ENCODE measurements at places on chromosomes 3 and 15. TPM values are rescaled to one million over a fixed set of nuclear protein-coding genes. Genes with fewer than 3 reads are reported as not detected.

DNA sequence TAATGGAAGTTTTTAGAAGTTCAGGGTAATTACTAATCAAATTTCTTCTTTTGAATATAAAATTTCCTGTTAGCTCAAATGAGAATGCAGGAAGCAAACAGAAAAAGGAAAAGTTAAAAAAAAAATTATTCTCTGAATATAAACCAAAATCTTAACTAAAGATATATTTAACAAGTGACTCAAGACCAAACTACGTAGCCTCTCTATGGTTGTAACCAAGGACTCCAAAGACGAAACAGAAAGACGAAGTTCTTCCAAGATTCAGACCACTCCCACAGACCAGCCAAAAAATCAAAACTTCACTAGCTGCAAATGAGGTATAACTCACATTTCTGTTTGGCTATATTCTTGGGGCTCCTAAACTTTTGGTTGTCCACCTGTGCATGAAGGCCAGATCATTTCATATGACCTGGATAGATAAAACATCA, 846.5 kb upstream of the ALCAM start:
- peak overlapping the region; percentile 95 for H3K27ac ChIP-seq
- DNase-seq, result no peak
- H3K4me1 ChIP-seq, result peaks cover 69% of the 10 kb centered on the region
- peaks cover 24% of the 10 kb centered on the region for H3K36me3 ChIP-seq
- H3K4me3 ChIP-seq, result peak overlapping the region; percentile 65

DNA sequence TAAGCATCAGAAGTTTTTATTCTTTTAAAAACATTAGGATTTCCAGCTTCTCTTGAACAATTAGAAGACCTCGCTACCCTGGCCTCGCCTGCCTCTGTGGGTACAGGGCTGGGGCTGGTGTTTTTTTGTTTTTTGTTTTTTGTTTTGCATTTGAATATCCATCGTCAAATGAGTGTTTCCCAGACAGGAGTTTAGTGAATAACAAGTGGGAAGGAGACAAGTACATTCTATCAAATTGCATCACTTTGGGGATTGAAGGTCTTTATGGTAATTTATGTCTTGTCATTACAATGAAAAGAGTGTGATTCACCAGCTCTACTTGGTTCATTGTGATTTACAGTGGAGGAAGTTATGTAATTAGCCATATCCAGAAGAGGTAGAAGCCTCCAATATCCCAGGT, 161.1 kb upstream of the UBE2E1 start:
- no peak for DNase-seq
- H3K4me1 ChIP-seq, result peaks cover 53% of the 10 kb centered on the region
- H3K27me3 ChIP-seq, result peaks cover 4% of the 10 kb centered on the region
- H3K4me3 ChIP-seq, result no peak overlapping the region
- peaks cover 15% of the 10 kb centered on the region for H3K36me3 ChIP-seq
- peak overlapping the region; percentile 91 for H3K27ac ChIP-seq

GRCh38 chr15:78628227-78628626, 7.4 kb upstream of the CHRNA3 start:
- DNase-seq, result no peak
- H3K36me3 ChIP-seq, result peaks cover 16% of the 10 kb centered on the region
- H3K4me1 ChIP-seq, result no peaks in the 10 kb centered on the region
- H3K27ac ChIP-seq, result no peak overlapping the region
- H3K27me3 ChIP-seq, result peaks cover 2% of the 10 kb centered on the region

GRCh38 chr15:28955160-28955992, 69.6 kb downstream of the APBA2 start:
- H3K27ac ChIP-seq, result no peak overlapping the region
- no peaks in the 10 kb centered on the region for H3K36me3 ChIP-seq
- peaks cover 28% of the 10 kb centered on the region for H3K4me1 ChIP-seq
- H3K4me3 ChIP-seq, result no peak overlapping the region

DNA sequence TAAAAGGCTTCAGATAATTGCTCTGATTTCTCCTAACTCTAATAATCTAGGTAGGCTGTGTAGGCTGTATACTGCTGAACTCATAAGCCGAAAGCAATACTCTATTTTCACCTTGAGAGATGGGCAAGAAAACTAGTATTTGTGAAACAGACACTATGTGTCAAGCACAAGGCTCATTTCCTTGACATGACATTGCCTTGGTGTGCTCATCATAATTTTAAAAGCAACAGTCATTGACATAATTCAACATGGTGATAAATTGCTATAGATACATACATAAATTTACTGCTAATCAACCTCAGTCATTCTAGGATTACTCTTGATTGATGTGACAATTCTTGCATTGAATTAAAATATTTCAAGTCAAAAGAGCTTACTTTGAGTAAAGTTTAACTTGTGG, 304.7 kb downstream of the CNTN3 start:
- no peak overlapping the region for H3K27ac ChIP-seq
- H3K4me1 ChIP-seq, result peaks cover 5% of the 10 kb centered on the region
- H3K27me3 ChIP-seq, result no peaks in the 10 kb centered on the region
- no peak for DNase-seq
- no peak overlapping the region for H3K4me3 ChIP-seq
- no peaks in the 10 kb centered on the region for H3K36me3 ChIP-seq

GRCh38 chr3:31815631-31816440, 165.2 kb downstream of the OSBPL10 start:
- no peak for DNase-seq
- peaks cover 25% of the 10 kb centered on the region for H3K4me1 ChIP-seq
- peaks cover 6% of the 10 kb centered on the region for H3K36me3 ChIP-seq

- H3K27me3 ChIP-seq, result peaks cover 26% of the 10 kb centered on the region
- H3K4me1 ChIP-seq, result peaks cover 39% of the 10 kb centered on the region
- peaks cover 12% of the 10 kb centered on the region for H3K36me3 ChIP-seq
- H3K4me3 ChIP-seq, result no peak overlapping the region
- no peak overlapping the region for H3K27ac ChIP-seq
- DNase-seq, result no peak
Observed at GRCh38 chr3:183438735-183439134, 10.3 kb upstream of the MCF2L2 start.

GRCh38 chr15:29883126-29883525, 60.9 kb upstream of the TJP1 start:
- H3K27me3 ChIP-seq, result no peaks in the 10 kb centered on the region
- H3K4me3 ChIP-seq, result no peak overlapping the region
- DNase-seq, result no peak
- no peak overlapping the region for H3K27ac ChIP-seq
- peaks cover 31% of the 10 kb centered on the region for H3K4me1 ChIP-seq
- H3K36me3 ChIP-seq, result no peaks in the 10 kb centered on the region

GRCh38 chr15:35827141-35827540, 281.2 kb upstream of the DPH6 start:
- DNase-seq, result no peak
- H3K4me1 ChIP-seq, result peaks cover 5% of the 10 kb centered on the region
- no peak overlapping the region for H3K4me3 ChIP-seq
- no peaks in the 10 kb centered on the region for H3K27me3 ChIP-seq
- H3K36me3 ChIP-seq, result no peaks in the 10 kb centered on the region

DNA sequence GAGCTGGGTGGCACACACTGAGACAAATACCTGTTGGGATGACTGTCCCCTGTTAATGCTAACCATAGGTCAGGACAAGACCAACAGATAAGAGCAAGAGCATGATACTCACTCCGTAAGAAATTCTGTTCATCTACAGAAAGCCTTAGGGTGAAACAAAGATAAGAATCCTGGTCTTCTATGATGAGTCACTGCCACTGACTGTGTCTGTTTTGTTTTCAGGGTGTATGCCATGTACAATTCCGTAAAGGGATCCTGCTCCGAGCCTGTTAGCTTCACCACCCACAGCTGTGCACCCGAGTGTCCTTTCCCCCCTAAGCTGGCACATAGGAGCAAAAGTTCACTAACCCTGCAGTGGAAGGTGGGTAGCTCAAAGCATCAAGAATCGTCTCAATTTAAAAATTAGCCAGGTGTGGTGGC, 141.1 kb downstream of the GHSR start:
- H3K27ac ChIP-seq, result no peak overlapping the region
- DNase-seq, result no peak
- H3K4me3 ChIP-seq, result no peak overlapping the region

DNA sequence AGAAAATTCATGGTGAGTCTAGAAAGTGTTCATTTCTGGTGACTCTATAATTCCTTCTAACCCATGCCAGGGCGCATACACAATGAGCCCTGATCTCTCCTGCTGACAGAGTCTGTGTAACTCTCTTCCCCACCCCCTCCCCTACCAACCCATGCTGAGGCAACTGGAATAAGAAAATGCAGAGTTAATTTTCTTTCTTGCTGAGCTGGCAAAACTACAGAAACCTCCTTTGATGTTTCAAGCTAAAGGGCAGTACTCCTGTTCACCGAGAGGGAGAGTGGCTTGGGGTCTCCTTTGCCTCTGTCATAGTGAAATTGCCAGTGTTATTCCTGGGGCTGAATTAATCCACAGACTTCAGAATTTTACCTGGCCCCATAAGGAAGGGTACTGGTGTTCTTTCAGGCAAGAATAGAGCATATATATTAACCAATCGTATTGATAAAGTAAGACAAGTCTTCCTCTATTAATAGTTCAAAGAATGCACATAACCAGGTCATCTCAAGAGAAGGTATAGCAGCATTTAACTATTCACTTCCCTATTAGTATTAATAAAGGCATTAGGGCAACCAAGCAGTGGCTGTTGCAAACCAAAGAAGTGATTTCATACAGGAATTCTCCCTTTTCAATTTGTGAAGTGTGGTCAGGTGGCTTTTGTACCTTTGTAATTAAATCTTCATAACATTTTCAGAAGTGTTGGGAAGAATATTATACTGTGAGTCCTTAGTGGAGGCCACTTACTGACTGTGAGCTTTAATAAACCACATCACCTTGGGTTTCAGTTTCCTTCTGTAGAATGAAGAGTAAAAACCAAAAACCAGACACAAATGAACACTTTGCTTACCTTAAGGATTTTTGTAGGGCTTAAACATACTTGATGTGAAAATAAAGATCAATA, 4.1 kb downstream of the GAP43 start:
- H3K4me3 ChIP-seq, result peak overlapping the region; percentile 14
- no peak for DNase-seq
- peaks cover 18% of the 10 kb centered on the region for H3K4me1 ChIP-seq

DNA sequence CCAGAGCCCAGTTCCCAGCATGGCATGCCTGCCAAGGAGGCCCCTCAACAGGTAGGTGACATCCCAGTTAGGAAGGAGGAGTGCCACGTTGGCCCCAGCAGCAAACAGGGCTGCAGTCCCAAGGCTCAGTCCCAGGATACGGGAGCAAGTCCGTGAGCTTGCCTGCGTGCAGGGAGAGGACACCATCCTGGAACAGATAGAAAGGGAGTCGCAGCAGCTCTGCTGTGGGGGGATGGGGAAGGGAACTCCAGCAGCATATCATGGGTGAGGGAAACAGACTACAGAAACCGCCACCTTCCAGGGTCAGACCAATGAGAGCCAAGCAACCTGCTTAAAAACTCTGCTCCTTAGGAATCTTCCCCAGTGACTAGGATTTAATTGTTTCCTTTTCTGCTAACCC, 9.4 kb upstream of the DYNLT2B start:
- no peaks in the 10 kb centered on the region for H3K36me3 ChIP-seq
- H3K27ac ChIP-seq, result peak overlapping the region; percentile 42
- peaks cover 12% of the 10 kb centered on the region for H3K4me1 ChIP-seq
- no peak for DNase-seq
- no peaks in the 10 kb centered on the region for H3K27me3 ChIP-seq

GRCh38 chr3:83769791-83770663, 1188.8 kb upstream of the CADM2 start:
- H3K27me3 ChIP-seq, result no peaks in the 10 kb centered on the region
- no peak for DNase-seq
- no peaks in the 10 kb centered on the region for H3K4me1 ChIP-seq
- no peaks in the 10 kb centered on the region for H3K36me3 ChIP-seq

GRCh38 chr15:68259883-68260282, 17.7 kb upstream of the FEM1B start:
- H3K36me3 ChIP-seq, result no peaks in the 10 kb centered on the region
- H3K4me3 ChIP-seq, result no peak overlapping the region
- peaks cover 27% of the 10 kb centered on the region for H3K4me1 ChIP-seq
- H3K27me3 ChIP-seq, result no peaks in the 10 kb centered on the region

GRCh38 chr15:50057905-50058639, 61.0 kb downstream of the ATP8B4 start:
- H3K36me3 ChIP-seq, result no peaks in the 10 kb centered on the region
- no peak for DNase-seq
- H3K4me1 ChIP-seq, result peaks cover 35% of the 10 kb centered on the region
- H3K27me3 ChIP-seq, result no peaks in the 10 kb centered on the region
- H3K4me3 ChIP-seq, result no peak overlapping the region
- H3K27ac ChIP-seq, result no peak overlapping the region

GRCh38 chr15:81279621-81280485, 44.1 kb downstream of the STARD5 start:
- H3K4me3 ChIP-seq, result no peak overlapping the region
- peaks cover 5% of the 10 kb centered on the region for H3K27me3 ChIP-seq
- peaks cover 19% of the 10 kb centered on the region for H3K36me3 ChIP-seq
- H3K27ac ChIP-seq, result no peak overlapping the region

DNA sequence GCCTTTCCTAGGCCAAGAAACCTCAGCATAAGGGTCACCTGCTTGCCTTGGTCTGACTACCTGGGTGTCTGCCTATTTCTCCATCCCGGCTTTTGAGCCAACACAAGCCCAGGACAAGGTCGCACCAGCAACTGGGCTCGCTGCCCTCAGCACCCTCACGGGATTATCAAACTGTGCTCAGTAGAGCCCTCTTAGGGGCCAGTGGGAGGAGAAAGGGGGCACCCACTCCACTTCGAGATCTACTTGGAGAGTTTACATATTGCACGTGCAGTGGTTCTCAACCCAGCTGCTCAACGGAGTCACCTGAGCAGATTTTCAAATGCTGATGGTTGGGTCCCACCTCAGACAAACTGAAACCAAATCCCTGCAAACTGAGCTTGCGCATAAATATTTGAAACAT, 31.1 kb downstream of the TSPAN3 start:
- no peak overlapping the region for H3K4me3 ChIP-seq
- H3K4me1 ChIP-seq, result no peaks in the 10 kb centered on the region
- no peak for DNase-seq
- peaks cover 3% of the 10 kb centered on the region for H3K27me3 ChIP-seq

The HRG gene
- total RNA-seq, result 0.11 TPM

The GCHFR gene
- 63.8 TPM for total RNA-seq

The SECISBP2L gene
- 30.4 TPM for total RNA-seq

The NDUFB4 gene
- total RNA-seq, result 237 TPM

The KCNMB3 gene
- 2.3 TPM for total RNA-seq

The FMN1 gene
- 3.6 TPM for total RNA-seq

The ZNF620 gene
- 17.2 TPM for total RNA-seq

The TOMM70 gene
- total RNA-seq, result 47.7 TPM

The GRAMD2A gene
- 1.9 TPM for total RNA-seq

The CCR1 gene
- total RNA-seq, result not detected

The LARP6 gene
- 14.7 TPM for total RNA-seq

Measured in WTC11 (cell line).